ENCODE measurements at places on chromosomes 3 and 15.
A peak's percentile ranks its signal among the peaks of the same experiment; 100 is the strongest.

- DNase-seq = no peak
These were observed 81.3 kb downstream of the ADCY5 start for GRCh38 chr3:123367467-123368154.

DNA sequence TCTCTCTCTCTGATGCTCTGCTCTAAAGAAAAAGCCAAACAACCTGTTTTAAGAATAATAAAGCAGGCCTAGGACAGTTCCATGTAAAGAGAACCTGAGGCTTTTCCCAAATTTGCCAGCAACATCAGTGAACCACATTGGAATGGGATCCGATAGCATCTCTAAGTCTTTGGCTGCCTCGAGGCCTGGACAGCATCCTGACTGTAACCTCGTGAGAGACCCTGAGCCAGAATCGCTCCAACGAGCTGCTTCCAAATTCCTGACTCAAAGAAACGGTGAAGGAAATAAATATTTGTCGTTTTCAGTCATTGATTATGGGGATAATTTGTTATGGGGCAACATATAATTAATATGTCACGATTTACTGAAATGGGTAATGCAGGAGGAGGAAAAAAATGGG, 1012.8 kb downstream of the ROBO2 start:
- DNase-seq = no peak

DNA sequence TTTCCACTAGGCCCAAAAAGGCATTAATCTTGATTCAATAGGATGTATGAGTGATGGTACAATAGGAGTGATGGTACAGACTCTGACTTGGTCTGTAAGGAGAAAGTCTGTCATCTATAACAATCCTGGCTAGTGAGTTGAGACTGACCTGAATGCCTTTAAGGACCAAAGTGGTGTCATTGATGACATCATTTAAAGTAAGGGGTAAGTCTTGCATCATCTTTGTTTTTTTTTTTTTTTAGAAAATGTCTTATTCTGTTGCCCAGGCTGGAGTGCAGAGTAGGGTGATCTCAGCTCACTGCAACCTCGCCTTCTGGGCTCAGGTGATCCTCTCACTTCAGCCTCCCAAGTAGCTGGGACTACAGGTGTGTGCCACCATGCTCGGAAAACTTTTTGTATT, 5.6 kb upstream of the TMEM45A start:
- no peak for DNase-seq

- no peak for DNase-seq
These were observed 16.3 kb downstream of the SV2B start for GRCh38 chr15:91116113-91117067.

- DNase-seq = no peak
These were observed 61.2 kb downstream of the LYSMD4 start for GRCh38 chr15:99671926-99672635.

DNA sequence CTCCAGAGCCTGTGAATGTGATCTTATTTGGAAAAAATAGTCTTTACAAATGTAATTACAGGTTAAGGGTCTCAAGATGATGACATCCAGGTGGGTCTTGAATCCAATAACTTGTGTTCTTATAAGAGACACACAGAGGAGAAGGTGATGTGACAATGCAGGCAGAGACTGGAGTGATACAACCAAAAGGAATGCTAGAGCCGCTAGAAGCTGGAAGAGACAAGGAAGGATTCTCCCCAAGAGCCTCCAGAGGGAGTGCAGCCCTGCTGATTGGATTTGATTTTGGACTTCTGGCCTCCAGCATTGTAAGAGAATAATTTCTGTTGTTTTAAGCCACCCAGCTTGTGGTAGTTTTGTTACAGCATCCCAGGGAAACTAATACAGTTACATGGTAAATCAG, 9.7 kb downstream of the MYH15 start:
- DNase-seq = no peak

GRCh38 chr15:69881766-69882165, 216.0 kb downstream of the TLE3 start:
- no peak for DNase-seq

- no peak for DNase-seq
These were observed 56.9 kb upstream of the FOXP1 start for GRCh38 chr3:71640331-71640983.

DNA sequence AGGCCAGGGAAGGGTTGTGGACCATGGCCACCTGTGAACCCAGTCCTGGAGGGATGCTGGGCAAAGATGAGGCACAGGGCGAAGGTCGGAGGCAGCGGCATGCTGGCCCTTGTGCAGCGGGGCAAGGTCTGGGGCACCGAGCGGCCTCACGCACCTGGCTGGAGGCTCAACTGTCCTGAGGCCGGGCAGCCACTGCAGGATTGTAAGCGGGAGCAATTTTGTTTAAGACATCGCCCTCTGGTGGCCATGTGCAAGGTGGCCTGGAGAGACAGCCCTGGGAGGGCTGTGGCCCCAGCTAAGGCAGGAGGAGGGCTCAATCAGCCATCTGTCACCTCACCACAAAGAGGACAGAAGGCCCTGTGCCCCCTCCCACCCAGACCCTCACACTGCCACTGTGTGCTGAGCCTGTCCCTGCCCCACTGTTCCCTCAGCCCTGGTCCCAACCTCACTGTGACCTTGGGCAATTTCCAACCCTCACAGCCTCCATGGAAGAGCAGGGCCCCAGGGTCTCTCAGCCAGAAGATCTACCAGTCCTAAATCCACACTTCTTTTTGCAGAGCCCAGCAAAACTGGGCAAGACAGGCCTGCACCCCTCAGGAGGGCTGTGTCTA, 46.2 kb downstream of the TPRA1 start:
- peak; percentile 87 for DNase-seq

DNA sequence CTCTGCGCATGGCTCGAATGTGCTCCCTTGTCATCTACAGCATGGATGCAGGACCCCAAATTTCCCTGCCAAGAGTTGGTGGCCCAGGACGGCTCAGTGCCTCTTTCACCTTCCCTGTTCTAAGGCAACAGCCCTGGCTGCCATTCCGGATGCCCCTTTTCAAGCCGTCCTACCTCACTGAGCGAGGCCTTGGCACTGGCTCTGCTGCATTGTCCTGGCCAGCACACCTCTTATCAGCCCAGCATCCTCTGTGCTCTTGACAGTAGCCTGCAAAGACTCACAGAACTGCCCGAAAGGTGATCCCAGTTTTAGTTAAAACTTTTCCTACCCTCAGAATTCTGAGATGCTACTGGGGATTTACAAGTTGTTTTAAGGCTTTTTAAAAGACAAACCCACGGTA, 122.0 kb downstream of the MECOM start:
- no peak for DNase-seq

DNA sequence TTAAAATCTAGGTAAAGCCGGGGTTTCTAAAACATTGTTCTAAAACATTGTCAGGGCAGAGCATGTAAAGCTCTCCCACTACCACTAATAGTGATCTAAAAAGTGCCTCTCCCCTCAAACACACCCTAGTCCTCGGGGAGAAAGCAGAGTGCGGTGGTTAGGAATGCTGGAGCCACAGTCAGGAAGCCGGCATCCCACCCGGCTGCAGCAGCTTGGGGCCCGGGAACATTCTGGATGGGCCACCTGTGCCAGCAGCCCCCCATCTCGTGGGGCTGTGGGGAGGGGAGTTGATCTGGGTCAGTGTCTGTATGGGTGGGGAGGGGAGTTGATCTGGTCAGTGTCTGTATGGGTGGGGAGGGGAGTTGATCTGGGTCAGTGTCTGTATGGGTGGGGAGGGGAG, 176.9 kb downstream of the APBA2 start:
- DNase-seq = no peak

GRCh38 chr3:81549831-81550230, 211.6 kb downstream of the GBE1 start:
- no peak for DNase-seq

- no peak for DNase-seq
These were observed 62.9 kb upstream of the ROBO2 start for GRCh38 chr3:76976996-76977395.

DNA sequence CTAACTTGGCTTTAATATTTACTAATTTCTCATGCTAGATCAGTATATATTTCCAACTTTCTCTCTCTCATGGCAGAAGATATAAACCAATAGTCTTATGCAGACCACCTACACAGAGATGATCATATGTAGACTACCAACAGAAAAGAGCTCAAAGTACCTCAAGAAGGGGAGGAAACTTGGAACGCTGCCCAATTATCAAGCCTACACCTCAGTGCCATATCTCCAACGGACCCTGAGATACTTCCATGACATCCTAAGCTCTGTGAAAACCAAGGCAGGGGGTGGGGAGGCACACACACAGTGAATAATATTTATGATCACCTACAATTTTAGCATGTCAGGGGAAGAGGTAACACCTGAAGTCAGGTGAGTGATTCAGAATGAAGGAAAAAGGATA, 100.6 kb downstream of the STAG1 start:
- DNase-seq = no peak

DNA sequence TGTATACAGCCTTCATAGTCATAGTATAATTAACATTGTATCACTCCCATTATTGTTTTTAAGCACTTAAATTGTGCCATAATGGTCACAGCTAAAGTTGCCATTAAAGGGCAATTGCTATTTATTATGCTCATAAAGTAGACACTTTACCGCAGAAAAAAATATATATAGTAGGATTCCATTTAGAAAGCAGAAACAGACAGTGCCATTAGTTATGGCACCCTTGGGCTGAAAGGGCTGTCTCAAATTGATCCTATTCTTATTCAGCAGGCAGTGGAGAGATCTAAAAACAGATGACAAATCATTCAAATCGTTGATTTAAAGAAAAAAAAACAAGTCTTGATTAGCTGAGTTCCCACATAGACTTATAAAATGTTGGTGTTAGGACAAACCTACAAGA, 514.2 kb upstream of the ROBO2 start:
- DNase-seq = no peak

- DNase-seq = no peak
These were observed 120.7 kb downstream of the EEFSEC start for GRCh38 chr3:128273841-128274573.

DNA sequence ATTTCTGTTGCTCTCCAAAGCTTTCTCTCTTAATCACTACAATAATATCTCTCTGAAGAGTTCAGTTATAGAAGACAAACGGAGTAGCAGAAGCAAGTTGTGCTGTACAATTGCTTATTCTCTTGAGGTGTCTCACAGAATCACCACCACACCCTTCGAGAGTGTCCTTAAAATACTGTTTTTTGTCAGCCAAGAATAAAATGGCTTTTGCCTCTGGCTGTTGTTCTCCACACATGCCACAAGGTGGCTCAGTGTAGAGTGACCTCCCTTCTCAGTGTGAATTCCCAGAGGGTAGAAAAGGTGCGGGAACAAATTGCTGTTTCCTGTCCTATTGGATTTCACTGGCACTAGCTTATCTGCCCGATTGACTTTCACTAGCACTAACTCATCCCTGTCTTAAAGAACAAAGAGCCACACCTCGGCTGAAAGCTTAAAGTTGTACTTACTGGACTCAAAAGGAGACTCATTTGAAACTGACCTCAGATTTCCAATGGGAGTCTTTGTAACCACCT, 134.2 kb upstream of the SATB1 start:
- DNase-seq = peak; percentile 64

DNA sequence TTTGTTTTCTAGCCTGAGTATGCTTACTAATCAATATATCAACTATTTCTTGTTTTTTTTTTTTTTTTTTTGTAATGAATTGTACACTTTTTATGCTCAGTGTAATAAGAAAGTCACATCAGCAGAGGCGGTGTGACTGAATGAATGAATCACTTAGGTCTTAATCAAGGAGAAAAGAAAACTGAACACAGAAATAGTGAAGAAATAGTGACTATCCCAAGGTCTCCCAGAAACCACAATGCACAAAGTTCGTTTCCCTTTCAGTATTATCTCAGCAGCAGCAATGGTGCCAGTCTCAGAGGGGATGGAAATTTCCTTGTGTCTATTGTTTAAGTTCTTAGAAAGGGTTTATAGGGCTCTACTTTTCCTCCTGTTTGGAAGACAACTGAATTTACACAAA, 80.7 kb downstream of the NR1I2 start:
- DNase-seq = no peak

DNA sequence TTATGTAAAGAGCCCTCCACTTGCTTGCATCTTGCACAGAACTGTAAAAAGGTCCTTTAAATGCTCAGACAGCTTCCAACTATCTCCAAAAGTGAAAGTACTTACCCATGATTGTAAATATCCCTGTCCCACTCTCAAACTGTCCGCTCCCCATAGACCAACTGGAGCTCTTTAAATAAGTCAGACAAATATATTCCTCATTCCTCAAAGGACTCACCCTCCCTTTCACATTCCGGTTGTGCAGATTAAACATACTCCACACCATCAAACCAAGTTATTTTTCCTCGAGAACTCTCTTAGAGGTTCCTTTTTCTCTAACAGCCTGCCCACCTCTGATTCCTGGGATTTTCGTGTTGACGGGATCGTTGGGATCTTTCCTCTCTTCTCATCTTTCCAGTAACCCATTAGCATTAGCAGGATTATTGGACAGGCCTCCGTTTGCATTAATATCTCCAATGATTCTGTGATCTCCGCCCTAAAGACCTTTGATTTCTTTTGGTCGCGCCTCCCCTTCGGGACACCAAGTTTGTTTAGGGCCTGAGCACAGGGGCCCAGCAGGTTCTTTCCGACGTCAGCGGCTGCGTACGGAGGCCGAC, 763 bp downstream of the GOLGB1 start:
- no peak for DNase-seq

- no peak for DNase-seq
These were observed 39.6 kb downstream of the CORO2B start for GRCh38 chr15:68618394-68618793.

DNA sequence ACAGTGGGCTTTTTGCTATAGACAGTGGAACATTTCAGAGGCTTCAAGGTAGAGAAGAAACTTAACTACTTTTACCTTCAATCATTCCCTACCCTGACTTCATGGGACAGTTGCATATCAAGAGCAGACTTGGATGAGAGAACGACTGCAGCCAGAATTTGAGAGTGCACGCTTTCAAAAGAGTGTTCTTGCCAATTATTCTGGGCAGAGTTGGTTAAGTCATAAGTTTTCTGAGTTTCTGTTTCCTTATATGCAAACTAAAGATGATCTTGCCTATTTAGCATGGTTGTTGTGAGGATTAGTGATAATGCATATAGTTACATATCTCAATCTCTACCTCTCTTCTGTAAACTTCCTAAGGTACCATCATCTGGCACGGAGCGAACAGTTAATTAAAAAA, 7.6 kb downstream of the SLC9A9 start:
- DNase-seq = no peak

DNA sequence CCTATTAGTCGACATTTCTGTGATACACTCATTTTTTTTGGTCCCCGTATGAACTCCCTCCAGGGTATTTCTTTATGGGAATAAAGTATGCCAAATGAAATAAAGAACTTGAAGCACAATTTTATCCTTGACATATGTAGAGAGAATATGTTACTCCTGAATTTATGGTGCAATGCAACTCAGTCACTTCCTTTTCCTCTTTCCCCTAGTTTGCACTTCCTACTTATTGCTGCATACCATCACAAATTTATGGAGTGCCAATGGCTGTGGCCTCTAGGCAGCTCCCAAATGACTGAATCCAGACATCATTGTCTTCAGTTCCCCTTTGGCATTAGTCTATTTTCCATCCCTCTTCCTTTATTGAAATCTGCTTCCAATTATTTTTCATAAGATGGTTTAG, 403.5 kb downstream of the FHIT start:
- DNase-seq = no peak
